ENCODE measurements at places on chromosomes 6 and 20.

DNA sequence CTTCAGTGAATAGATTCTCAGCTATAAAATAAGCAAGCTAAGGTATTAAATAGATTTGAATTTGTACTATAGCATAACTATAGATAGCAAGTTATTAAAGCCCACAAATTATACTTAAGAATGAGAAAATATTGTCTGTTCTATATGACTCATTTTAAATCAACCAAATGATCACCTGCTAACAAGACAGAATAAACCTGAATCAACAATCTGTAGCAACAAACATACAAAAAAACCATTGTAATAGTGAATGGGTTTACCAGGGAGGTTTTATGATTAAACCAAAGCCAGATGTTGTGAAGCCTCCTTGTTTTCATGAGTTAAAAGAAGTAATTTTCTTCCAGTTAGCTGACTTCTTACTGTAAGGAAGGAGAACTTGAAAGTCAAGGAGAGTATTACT is 71.9 kb upstream of the HTR1B start:
- DNase-seq: no peak

DNA sequence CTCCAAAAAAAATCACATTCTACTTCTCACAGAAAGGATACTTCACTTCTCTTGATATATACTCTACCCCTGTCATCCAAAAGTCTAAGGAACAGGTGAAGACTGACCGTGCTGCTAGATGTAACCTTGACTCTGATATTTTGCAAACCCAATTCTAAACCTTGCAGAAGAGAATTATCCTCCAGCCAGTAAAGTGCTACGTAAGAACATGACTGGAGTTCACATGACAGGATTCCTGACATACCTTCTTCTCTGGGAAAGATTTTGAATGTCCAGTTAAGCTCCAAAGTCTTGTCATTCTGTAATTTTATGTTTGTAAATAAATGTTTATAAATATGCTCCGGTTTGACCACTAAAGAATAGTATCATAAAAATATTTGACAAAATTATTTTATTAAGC is 35.8 kb downstream of the BTBD9 start:
- DNase-seq: no peak

DNA sequence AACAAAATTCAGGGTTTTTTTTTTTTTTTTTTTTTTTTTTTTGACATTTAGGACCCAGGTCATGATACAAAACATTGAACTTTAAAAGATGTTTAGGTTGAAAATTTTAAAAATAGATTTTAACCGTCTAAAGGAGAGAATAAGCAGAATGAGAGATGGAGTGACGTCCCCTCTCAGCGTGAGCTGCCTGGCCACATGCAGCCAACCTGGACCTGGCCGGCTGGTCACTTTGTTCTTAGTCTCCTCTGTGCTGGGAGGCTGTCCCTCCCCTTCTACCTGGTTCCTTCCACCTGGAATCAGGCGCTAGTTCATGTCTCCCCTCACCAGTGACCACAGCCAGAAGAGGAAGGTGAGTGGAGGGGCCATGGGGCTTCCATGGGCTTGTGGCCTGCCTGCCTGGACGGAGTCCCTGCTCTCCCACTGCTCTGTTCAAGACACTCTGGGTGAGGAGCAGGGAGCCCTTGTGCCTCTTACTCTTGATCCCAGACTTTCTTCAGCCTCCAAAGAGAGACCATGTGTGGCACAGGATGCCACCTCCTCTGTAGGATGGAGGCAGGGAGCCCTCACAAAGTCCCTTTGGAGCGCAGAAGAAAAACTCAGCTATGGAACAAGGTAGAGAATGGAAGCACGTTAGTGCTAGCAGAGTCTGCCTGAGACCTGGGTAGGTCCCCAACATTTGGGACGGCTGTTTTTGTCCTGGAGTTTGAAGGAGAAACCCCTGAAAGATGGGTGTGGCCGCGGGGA is 31.7 kb downstream of the IRF4 start:
- DNase-seq: no peak

- DNase-seq: no peak
Measured at GRCh38 chr6:8337147-8337546, 98.2 kb downstream of the SLC35B3 start.

GRCh38 chr20:62708591-62709536 is at the start of gene NTSR1:
Gene NTSR1 (plus strand): TSS chr20:62708836. CDS start chr20:62709208, 372 bp downstream.
- no peak for DNase-seq

DNA sequence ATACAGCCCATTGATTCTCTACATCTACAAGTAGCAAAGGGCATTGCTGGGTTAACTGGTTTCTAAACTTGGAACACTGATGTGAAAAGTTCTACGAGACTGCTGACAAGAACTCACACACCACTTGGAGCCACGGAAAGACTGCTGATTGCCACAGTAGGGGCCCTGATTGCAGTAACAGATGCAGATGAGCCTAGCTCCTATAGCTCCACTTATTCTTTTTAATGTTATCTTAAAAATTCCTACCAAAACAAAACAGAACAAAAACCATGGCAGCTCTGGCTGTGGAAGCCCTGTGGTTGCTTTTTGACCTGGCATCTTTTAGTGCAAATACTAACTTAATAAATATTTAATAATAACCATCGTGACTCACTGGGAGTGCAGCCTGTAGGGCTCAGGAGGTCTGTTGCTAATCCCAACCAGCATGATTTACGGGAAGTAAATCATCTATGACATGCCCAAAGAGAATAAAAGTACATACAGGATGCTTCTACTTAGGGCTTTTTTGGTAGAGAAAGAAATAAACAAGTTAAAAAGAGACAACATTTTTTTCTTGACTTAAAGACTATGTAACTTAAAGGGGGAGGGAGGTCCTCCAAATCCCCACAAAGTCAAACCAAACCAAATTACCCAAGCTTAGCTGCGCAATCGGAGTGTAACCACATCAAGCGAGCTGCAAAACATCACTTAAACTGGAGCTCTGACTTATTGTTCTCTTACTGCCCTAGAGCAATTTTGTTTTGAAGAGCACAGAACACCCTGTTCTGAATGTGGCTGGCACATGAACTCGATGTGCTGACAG is 87.2 kb downstream of the FKBP5 start:
- peak; percentile 81 for DNase-seq

GRCh38 chr20:8912096-8912495 is 156.8 kb upstream of the PLCB4 start:
- DNase-seq: no peak

GRCh38 chr6:143575440-143575839 is 63.9 kb upstream of the FUCA2 start:
- peak; percentile 65 for DNase-seq

DNA sequence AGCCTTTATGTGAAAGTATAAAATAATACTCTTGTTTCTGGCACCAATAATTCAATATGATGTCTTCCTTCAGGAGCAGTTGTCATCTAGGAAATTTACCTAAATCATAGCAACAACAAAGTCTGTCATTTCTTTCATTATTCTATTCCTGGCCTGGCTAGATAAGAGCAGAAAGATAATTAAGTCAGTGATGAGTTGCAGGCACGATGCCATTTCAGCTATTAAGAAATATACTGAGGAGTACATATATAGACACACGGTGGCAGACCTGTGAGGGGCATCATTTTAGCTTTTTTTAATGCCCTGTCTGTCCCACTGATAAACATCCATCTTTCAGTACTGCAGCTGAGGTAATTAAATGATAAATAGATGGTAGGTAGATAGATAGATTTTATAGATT is 756.1 kb upstream of the EPHA7 start:
- DNase-seq: no peak

DNA sequence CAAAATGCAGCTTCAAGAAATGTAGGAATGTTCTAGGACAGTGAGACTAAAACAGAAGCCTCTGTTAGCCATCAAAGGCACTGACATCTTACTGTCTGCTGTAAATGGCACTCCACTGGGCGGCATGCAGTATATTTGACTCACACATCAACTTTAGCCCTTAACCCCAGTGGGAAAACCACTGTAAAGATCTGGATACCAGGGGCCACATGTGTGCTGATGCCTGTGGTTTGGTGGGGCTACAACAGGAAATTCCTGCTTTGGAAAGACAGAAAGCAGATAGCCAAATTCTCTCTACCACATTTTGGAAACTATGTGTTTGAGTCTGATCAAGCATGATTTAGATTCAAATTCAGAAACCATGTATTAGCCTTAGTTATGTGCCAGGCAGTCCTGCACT is 4.3 kb downstream of the PFDN4 start:
- DNase-seq: no peak

- no peak for DNase-seq
Measured at GRCh38 chr6:36769183-36769675, 70.0 kb downstream of the CPNE5 start.

GRCh38 chr6:13528232-13528631 is 40.8 kb upstream of the GFOD1 start:
- no peak for DNase-seq

GRCh38 chr20:5504061-5504739 is 187.4 kb upstream of the PROKR2 start:
- DNase-seq: no peak

- DNase-seq: peak; percentile 10
Measured at GRCh38 chr6:165895421-165896165, 232.6 kb upstream of the PDE10A start.

GRCh38 chr20:44075191-44075949 is 111.6 kb downstream of the JPH2 start:
- no peak for DNase-seq

GRCh38 chr20:49644980-49645565 is 68.6 kb downstream of the B4GALT5 start:
- DNase-seq: no peak

- no peak for DNase-seq
Measured at GRCh38 chr6:44926556-44926955, 401.6 kb upstream of the RUNX2 start.

DNA sequence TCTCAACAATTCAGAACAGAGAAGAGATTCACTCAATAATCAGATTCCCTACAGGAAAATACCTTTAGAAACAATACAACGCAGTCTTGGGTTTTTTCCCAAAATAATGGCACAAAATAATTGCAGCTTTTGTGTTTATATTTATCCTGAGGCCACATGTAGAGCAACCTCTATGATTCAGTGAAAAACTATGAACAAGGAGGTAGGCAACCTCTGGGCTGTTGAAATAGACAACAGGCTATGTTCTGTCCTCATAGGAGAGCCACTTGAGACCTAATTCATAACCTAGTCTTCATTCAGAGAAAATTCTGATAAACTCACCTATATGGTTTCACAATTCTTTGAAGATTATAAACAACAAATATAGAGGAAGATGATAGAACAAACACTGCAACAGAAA is 118.3 kb downstream of the KHDC1L start:
- DNase-seq: no peak

- DNase-seq: no peak
Measured at GRCh38 chr20:62761759-62762131, 34.5 kb upstream of the MRGBP start.

DNA sequence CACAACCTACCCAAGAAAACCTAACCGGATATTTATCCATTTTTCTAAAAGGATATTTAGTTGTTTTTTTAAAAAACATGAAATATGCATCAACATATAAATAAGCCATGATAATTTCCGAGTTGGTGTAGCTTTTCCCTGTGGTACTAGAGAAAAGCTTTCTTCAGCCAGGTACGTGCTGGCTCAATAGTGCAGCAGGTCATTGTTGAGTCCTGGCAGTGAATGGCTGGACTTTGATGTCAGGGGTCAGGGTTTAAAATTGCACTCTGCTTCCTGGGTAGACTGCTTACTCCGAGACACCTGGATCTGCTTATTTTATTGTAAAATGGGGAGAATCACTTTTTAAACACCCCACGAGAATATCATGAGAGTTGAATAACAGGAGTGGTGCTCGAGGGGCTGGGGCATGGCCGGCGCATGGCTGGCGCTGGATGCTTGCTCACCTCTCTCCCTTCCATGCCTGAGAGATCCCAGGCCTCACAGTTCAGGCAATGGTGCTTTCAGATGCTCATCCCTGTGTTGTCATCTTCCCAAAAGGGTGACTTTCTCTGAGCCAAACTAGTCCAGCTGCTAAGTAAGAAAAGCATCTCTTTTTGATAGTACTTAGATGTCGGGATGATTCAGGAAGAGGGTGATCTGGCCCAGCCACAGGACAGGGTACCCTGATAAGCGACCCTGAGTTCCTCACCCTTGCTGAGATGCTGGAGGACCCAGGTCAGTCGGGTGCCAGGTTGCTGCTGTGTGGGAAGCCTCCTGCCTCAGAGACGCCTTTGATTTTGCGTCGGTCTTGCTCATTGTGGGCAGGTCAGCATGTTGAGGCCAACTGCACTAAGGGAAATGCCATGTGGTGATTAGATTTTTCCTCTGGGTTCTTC is 269.1 kb upstream of the FOXQ1 start:
- no peak for DNase-seq

DNA sequence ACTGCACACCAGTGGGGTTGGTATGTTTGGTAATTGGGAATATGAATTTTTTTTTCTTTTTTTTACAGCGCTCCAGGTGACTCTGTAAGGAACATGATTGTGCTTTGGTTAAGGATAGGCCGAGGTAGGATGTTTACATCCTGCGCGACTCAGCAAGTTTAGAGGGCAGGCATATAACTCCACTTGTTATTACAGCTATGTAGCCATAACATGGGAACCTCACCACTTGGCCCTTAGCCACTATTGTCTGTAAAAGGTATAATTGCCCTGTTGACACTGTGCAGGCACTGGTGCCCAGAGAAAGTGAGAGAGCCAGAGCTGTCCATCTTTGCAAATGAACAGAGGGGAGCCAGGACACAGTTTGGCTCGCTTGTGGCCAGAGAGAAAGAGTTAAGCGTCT is 172.9 kb downstream of the MCHR2 start:
- DNase-seq: peak; percentile 20

- DNase-seq: no peak
Measured at GRCh38 chr6:38262609-38263008, 377.1 kb downstream of the BTBD9 start.
